ENCODE measurements at places on chromosomes 7 and 10.
A peak's percentile ranks its signal among the peaks of the same experiment; 100 is the strongest.

- DNase-seq, result no peak
Measured at GRCh38 chr10:110764793-110765512, 106.8 kb upstream of the PDCD4 start.

DNA sequence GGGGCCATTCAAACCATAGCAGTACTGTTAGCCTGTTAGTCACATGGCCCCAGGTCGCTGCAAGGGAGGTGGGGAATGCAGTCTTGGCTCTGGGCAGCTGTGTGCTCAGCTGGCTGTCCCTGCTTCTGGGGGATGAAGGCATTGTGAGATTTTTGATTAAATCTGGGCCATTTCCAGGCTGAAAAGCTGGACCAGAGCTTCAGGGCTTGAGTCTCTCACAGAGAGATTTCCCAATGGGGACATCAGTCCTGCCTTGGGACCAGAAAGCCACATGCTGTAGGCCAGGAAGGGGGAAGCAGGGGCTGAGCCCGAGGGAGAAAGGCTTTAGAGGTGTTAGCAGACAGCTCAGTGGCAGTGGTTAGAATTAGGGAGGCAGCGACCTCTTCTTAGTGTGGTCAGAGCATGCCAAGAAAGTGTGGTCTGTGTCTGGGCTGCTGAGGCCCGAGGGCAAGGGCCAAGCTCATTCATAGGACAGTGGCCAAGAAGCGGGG is 33.6 kb downstream of the PALD1 start:
- no peak for DNase-seq

GRCh38 chr7:159070431-159071148 is 74.1 kb downstream of the VIPR2 start:
- DNase-seq, result no peak

DNA sequence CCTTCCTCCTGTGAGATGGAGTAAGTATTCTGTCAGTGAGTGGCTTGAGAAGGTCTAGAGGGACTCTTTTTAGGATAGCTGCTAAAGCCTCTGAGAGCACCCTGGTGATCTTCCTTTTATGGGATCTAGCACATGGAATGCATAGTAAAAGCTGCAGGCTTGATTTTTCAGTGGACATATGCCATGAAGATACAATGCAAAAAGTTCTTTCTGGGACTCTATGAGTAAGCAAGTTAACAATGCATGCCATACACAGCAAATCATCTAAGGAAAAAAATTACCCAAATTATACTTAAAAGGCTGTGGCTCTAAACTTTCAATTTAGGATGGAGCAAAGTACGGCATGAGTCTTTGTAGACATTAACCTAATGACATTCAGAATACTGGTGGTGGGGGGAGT is 154.5 kb downstream of the SGMS1 start:
- no peak for DNase-seq

DNA sequence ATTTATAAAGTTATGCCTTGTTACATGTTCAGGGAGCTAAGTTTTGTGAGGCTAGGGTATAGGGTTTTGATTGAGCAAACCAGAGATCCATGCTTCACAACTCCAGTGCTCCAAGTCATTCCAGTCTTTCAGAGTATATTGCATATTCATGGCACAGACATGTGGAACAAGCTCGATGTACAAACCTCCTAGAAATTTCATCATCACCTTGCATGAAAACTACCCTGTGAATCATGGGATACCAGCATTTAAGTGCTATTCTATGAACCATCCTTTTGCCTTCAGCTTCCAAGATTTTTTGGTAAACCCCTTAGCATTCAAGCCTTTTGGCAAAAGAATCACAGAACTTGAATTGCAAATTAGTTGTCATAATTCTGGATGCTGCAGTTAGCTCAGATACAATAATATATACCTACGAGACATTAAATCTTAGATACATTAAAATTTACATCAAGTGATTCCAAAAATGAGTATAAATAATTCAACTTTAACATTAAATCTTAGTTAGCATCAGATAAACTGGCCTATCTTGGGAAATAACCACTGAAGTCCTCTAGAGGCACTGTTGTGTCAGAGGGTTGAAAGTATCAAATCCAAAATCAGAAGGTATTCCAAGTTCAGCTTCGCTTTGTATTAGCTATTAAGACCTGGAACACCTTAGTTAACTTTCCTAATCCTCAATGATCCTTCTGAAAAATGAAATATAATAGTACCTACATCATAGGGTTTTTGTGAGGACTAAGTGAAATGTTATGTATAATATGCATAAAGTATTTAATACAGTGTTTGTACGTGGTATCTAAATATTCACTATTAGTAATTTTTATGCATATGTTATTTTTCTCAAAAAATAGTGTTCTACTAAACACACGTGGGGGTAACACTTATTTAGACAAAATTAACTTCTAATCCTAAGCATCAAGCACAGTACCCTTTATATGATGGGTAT is 55.5 kb upstream of the CABCOCO1 start:
- no peak for DNase-seq

DNA sequence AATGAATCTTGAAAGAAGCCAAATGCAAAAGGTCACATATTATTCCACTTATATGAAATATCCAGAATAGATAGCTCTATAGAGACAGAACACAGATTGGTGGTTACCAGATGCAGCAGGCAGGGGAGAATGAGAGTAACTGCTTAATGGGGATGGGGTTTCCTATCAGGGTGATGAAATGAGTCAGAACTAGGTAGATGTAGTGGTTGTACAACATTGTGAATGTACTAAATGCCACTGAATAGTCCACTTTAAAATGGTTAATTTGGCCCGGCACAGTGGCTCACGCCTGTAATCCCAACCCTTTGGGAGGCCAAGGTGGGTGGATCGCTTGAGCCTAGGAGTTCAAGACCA is 9.4 kb upstream of the SLC25A28 start:
- no peak for DNase-seq

DNA sequence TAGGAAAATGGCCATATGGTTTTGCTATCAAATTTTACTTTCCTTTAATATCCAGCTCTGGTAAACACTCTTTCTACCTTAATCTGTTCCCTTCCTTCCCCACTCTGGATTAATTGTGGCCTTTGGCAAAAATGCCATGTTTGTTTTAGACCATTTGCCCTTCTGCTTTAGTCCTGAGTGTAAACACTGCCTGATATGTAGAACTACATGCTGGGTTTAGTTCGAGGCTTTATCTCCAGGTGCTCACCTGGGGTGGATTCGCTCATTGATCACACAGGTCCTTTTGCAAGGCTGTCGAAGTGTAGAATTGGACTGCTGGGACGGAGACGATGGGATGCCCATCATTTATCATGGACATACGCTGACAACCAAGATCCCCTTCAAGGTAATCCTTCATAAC is 94.1 kb downstream of the NOC3L start:
- DNase-seq, result no peak

DNA sequence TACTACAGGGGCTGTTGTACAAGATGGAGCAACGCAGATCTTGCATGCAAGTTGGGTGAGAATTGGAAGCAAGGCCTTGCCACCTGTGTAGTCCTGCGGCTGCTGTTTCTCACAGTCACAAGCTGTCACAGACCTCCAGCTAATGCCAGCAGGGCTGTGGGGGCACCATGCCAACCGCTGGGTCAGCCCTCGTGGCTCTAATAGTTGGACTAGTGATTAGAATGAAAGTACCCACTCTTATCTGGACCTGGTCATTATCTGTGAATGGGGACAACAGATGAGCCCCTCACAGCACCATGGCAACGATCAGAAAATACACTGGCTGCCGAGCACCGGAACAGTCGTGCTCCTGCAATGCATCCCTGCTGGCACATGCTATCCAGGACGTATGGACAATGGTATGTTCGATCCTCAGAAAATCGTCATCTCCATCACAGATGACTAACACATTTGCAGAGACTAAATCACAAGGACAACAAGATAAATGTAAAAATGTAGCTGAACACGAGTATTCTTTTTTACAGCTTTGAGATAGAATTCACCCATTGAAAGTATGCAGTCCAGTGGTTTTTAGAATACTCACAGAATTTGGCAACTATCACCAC is 80.4 kb upstream of the CALN1 start:
- no peak for DNase-seq

DNA sequence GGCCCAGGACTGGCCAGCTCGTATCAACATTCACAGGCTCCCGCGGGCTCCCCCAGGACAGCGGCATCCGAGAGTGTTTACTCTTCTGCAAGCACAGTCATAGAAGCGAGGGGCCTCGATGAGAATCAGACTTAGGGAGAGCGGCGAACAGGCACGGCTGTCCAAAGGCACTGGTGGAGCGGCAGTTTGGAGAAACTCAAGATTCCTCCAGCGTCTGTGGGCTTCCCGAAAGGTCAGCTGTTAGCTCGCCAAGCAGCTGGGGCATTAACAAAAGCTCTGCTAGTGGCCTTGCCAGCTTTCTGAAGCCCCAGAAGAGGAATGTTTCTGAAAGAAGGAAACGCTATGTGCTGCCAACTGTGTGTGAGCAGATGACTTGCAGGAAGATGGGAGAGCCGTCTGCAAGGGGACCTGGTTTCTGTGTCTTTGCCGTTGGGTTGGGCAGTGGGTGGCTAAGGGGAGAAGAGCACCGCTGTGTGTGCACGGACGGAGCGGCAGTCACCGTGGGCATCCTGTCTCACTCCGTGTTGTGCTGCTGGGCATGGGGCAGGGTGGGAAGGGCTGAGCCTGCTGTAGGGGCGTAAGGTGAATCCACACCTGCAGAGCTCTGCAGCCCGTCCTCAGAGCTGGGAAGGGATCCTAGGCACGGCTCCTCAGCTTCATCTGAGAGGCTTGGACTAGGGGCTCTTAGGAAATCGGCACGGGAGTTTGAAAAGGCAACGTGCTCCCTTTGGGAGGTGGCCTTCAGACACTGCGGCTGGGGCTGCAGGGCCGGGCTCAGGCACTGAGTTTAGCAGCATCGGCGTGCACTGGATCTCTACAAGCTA is 42.1 kb downstream of the AMZ1 start:
- no peak for DNase-seq

- DNase-seq, result no peak
Measured at GRCh38 chr7:29809533-29810155, 3.3 kb downstream of the WIPF3 start.

GRCh38 chr10:24156686-24157085 is 52.3 kb upstream of the KIAA1217 start:
- no peak for DNase-seq

DNA sequence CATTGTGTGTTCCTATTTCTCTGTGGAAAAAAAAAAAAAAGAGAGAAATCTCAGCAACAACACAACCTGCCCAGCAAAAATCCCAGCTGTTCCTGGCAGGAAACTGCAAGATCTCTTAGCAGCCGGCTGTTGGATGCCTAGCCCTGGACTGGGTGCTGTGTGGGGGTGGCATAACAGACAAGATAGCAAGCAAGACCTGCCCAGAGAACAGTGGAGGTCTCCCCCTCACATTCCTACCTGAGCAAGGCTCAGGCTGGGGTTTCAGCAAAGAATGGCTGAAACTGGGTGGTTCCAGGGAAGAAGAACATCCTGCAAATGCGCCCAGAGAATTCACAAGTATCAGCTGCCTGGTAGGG is 248.8 kb upstream of the ZMIZ1 start:
- no peak for DNase-seq

GRCh38 chr10:88489107-88489506 is 94.0 kb downstream of the RNLS start:
- DNase-seq, result no peak

DNA sequence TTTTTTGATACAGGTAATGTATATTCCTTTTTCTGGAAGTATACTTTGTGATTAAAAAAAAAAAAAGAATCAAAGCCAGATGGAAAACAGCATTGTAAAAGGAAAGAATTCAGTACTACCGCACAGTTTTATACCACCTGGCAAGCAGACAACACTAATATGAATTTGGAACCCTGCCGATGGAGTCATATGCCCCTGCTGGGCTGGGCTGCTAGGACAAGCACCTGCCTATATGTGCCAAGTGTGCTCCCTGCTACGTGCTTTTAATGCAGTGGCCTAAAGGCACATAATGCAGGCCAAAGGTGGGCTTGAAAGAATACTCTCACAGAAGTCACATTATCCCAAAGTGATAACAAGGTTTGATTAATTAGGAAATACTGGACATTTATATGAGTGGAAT is 29.8 kb upstream of the WAC start:
- DNase-seq, result peak; percentile 70

- no peak for DNase-seq
Measured at GRCh38 chr10:132833421-132834111, 47.6 kb upstream of the NKX6-2 start.

DNA sequence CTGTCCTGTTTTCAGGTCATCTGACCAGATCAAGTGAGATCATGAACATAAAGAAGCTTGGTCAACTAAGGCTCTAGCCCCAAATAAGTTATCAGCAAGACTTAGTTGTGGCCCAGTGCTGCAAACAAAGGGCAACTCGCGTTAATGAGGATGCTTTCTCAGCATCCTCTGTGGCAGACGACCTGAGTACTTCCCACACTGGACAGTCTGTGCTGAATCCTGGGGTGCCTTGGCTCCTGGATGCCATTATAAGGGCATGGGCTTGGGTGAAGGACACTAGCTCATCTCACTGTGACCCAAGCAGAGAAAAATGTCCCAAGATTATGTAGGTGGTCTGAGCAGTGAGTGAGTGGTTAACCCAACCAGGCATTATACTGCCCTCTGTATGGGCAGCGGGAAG is 13.9 kb downstream of the CPA5 start:
- no peak for DNase-seq

DNA sequence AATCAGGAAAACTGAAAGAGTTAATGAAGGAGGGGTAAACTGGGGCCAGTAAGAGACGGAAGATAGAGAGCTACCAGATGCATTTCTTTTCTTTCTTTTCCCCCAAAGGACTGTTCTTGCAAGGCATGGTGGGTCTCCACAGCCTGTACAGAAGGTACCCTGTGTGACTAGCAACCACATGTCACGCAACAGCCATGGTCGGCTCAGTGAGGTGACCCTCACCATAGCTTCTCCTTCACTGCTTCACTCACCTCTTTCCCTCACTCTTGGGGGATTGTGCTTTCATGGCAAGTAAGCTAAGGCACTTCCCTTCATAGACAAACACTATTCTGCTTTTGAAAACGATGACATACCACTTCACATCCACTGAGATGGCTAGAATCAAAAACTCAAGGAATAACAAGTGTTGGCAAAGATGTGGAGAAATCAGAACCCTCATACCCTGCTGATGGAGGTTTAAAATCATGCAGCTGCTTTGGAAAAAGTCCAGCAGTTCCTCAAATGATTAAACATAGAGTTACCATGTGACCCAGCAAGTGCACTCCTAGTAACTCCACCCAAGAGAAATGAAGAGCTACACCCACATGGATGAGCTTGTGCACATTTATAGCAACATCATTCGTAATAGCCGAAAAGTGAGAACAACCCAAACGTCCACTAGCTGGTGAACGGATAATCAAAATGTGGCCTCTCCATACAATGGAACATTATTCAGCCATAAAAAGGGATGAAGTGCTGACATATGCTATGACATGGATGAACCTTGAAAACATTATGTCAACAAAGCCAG is 3.8 kb upstream of the INSIG1 start:
- no peak for DNase-seq

DNA sequence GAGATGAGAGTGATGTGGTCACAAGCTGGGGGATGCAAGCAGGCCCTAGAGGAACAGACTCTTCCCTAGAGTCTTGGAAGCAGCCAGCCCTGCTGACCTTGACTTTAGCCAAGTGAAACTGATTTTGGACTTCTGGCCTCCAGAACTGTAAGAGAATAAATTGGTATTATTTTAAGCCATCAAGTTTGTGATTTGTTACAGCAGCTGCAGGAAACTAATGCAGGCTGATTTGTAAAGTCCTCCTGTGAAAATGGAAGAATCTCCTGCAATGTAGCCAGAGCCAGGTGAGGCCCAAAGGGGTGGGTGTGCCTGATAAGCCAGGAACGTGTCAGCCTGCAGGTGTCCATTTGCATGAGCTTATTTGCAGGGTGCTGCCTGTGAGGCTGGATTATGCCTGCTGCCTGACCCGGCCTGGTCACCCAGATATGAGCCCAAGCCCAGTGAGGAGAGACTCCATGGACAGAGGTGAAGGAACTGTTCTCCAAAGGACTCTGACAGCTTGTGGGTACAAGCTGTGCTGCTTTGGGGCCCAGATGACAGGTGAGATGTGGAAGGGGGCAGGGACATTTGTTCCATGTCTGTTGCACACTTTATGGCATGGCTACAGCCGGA is 24.6 kb upstream of the PLEKHA1 start:
- DNase-seq, result no peak

Measured in NCI-H446 (cell line).